ENCODE measurements at places on chromosomes 6 and 20. TPM values are rescaled to one million over a fixed set of nuclear protein-coding genes. Genes with fewer than 3 reads are reported as not detected.

The NMBR gene
- total RNA-seq: 0.23 TPM

The BPIFA1 gene
- not detected for total RNA-seq

The FAXC gene
- 8.8 TPM for total RNA-seq

DNA sequence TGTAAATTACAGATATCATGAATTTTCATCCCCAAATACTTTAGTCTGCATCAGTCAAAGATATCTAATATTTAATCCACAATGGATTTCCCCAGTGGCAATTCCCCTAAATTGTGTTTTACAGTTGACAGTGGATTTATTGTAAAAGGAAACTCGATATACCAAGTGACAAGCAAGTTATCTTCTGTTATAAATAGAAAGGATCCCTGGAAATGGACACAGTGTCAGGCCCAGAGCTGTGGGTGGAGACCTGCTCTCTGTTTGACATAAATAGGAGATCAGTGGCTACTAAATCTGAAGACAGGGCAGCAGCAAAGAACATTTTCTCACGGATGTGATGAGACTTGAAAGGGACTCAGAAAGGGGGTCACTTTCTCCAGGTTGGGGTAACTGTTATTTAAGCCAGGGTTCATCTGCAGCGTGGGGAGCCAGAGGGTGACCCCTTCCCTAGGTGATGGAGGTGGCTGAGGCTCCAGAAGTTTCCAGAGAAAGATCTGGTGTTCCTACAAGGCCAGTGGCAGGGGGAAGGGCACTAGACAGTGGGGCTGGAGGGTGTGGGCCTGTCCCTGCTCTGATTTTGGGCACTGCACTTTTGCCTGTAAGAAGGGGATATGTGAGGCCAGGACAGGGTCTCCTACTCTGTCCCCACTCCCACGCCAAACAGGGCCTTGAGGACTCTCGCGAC is 12.3 kb upstream of the FAM110A start:
- no peaks in the 10 kb centered on the region for H3K4me1 ChIP-seq
- no peaks in the 10 kb centered on the region for H3K27me3 ChIP-seq
- H3K36me3 ChIP-seq: no peaks in the 10 kb centered on the region
- H3K27ac ChIP-seq: no peak overlapping the region
- DNase-seq: no peak
- no peak overlapping the region for H3K4me3 ChIP-seq

DNA sequence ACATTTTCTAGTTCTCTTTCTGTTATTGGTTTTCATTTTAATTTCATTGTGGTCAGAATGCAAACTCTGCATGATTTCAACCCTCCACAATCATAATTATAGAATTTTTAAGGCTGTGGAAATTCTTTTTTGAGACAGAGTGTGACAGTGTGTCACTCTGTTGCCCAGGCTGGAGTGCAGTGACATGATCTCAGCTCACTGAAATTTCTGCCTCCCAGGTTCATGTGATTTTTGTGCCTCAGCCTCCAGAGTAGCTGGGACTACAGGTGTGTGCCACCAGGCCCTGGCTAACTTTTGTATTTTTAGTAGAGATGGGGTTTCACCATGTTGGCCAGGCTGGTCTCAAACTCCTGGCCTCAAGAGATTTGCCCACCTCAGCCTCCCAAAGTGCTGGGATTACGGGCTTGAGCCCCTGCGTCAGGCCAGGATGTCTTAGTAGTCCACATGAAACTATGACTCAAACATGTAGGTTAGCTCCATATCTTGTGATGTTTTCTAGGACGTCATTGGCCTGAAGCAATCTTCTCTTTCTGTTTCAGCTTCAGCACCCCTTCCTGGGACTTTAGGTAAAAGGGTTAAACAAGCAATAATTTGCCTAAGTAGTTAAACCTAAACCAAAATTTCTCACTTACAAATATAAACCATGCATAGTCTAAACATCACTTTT is 47.4 kb upstream of the SAMD3 start:
- no peak for DNase-seq
- no peak overlapping the region for H3K27ac ChIP-seq
- H3K36me3 ChIP-seq: no peaks in the 10 kb centered on the region
- no peaks in the 10 kb centered on the region for H3K4me1 ChIP-seq
- no peak overlapping the region for H3K4me3 ChIP-seq

- H3K36me3 ChIP-seq: peaks cover 13% of the 10 kb centered on the region
- H3K4me1 ChIP-seq: no peaks in the 10 kb centered on the region
- H3K4me3 ChIP-seq: peak overlapping the region; percentile 7
- peak; percentile 98 for DNase-seq
- H3K27me3 ChIP-seq: no peaks in the 10 kb centered on the region
- no peak overlapping the region for H3K27ac ChIP-seq
These were observed 30.9 kb upstream of the SLA2 start for GRCh38 chr20:36676701-36677421.

DNA sequence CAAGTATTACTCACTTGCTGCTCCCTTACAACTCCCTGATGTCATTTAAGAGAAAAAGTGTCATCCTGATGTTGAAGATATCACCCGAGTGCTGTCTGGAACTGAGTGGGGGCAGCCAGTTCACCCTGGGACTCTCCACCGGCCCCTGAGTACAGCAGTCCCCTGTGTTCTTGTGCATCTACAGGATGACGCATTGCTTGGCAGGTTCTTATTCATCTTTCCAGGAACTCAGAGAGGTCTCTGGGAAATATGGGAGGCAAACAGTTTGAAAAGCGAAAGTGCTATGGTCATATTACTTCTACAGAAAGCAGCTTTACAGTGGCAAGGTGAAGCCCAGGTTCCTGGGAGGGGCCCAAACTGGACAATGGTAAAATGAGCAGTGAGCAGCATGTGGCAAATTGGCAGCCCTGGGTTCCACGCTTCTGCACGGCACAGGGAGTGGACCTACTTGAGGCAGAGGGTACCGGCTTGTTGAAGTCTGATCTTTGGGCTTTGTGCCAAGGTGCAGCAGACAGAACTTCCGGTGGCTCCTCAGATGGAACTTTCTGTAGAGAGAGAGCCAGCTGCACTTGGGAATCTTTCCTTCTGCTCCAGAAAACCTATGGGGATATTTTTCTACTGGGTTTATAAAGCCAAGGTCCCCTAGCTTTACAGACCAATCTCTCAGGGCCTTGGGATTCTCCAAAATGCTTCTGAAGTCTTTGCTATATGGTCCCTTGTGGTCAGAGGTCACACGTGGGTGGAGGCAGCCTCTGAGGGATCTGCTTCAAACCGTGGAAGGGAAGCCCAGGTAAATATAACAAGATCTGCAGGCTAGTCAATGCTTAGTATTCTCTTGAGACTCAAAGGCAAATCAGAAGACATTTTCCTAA is 128.3 kb downstream of the MAP3K7 start:
- H3K36me3 ChIP-seq: no peaks in the 10 kb centered on the region
- H3K4me1 ChIP-seq: peaks cover 4% of the 10 kb centered on the region
- no peaks in the 10 kb centered on the region for H3K27me3 ChIP-seq
- no peak overlapping the region for H3K27ac ChIP-seq
- no peak for DNase-seq

- peaks cover 22% of the 10 kb centered on the region for H3K36me3 ChIP-seq
- H3K4me1 ChIP-seq: peaks cover 14% of the 10 kb centered on the region
- no peak within 1 kb of the TSS for H3K27ac ChIP-seq
- DNase-seq: no peak
- no peaks in the 10 kb centered on the region for H3K27me3 ChIP-seq
These were observed at the start of gene ADGRF4 for GRCh38 chr6:47698342-47698787. ADGRF4 (plus strand) TSS chr6:47698580; CDS start chr6:47707246, 8,666 bp downstream.

DNA sequence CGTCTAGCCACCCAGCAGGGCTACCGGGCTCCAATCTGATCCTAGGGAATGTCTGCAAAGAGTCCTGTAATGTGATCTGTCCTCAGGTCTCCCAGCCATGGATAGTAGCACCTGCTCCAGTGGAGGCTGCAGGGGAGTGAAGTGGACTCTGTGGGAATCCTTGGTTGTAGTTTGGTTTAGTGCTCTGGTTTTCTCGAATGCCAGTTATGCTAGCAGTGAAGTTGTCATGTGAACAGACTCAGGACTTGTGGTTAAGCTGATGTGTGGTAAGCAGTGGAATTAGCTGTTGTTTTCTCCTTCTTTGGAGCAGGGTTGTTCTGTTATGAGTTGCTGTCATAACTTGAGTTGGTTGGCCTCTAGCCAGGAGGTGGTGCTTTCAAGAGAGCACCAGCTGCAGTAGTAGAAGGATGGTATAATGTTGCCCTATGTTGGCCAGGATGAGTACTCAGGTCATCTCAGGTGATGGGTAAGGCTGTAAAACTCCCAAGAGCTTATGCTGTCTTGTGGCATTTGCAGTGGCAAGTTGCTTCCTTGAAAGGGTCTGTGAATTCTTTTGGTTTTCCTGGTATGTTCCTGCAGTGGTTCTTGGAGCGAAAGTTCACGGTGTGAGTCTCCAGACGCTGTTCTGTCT is 390.2 kb downstream of the UTRN start:
- H3K27ac ChIP-seq: no peak overlapping the region
- H3K36me3 ChIP-seq: peaks cover 15% of the 10 kb centered on the region
- H3K27me3 ChIP-seq: no peaks in the 10 kb centered on the region
- H3K4me1 ChIP-seq: no peaks in the 10 kb centered on the region

GRCh38 chr6:31038559-31038958 is 28.3 kb downstream of the MUC22 start:
- no peak for DNase-seq
- no peaks in the 10 kb centered on the region for H3K36me3 ChIP-seq
- H3K4me3 ChIP-seq: no peak overlapping the region

- H3K4me3 ChIP-seq: no peak overlapping the region
- DNase-seq: no peak
- no peak overlapping the region for H3K27ac ChIP-seq
- H3K4me1 ChIP-seq: no peaks in the 10 kb centered on the region
These were observed 217.2 kb downstream of the CDKAL1 start for GRCh38 chr6:20751293-20751935.

DNA sequence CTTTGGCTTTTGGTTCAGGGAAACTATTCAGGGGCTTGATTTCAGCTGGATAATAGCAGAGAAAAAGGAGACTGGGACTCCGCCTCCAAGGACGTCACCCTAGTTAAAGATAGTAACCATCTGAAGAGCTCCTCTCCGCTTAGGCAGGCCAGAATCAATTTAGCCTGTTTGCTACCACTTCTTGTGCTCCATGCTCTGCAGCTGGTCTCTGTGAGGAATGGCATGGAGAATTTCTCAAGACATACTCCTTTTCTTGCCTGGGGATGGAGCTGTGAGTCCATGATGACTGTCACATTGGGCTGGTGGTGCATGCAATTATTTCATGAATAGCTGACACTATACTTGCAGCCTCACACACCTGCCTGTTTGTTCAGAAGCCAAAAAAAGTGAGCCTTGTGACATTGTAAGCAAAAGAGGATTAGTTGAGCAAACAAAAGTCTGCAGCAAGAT is 61.4 kb downstream of the TXLNB start:
- no peaks in the 10 kb centered on the region for H3K36me3 ChIP-seq
- peak; percentile 61 for DNase-seq
- H3K27me3 ChIP-seq: no peaks in the 10 kb centered on the region
- no peaks in the 10 kb centered on the region for H3K4me1 ChIP-seq

DNA sequence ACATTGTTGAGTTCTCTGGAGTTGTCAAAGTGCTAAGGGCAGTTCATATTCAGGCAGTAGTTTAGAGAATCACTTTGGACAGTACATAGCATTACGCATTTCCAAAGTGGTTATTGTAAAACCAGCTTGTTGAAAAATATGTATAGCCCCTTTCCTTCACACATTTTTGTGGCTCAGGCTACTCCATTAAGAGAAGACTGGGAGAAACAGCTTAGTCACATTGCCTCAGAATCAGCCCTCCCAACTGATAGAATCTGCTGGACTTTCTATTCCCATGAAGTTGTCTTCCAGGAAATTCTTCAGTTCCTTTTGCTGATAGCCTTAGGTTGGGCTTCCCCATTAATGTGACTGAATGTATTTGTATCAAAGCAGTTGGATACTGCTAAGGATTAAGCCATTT is 39.5 kb upstream of the HDGFL1 start:
- H3K27ac ChIP-seq: no peak overlapping the region
- DNase-seq: no peak
- no peak overlapping the region for H3K4me3 ChIP-seq
- no peaks in the 10 kb centered on the region for H3K36me3 ChIP-seq
- H3K4me1 ChIP-seq: no peaks in the 10 kb centered on the region

DNA sequence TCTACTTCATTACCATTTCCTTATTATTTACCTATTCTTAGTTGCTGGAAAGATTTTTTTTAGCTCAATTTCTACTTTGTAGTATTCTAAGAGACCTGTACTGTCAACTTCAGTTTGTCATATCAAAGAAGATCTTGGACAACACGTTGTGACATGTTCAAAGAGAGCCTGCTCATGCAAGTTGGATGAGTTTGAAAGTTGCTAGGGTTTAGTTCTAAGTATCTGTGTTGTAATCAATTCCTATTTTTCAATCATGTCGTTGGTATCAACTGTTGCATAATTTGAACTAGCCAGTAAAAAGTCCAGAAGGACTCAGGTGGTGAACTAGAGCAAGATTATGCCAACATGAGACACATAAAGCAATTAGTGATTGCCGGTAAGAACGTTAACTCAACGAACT is 30.2 kb downstream of the PKIB start:
- no peaks in the 10 kb centered on the region for H3K36me3 ChIP-seq
- DNase-seq: no peak
- no peaks in the 10 kb centered on the region for H3K27me3 ChIP-seq
- H3K4me1 ChIP-seq: peaks cover 8% of the 10 kb centered on the region

- H3K27me3 ChIP-seq: no peaks in the 10 kb centered on the region
- H3K4me3 ChIP-seq: no peak overlapping the region
- no peaks in the 10 kb centered on the region for H3K36me3 ChIP-seq
- H3K27ac ChIP-seq: no peak overlapping the region
- no peak for DNase-seq
These were observed 64.8 kb downstream of the MBOAT1 start for GRCh38 chr6:20147469-20147868.

DNA sequence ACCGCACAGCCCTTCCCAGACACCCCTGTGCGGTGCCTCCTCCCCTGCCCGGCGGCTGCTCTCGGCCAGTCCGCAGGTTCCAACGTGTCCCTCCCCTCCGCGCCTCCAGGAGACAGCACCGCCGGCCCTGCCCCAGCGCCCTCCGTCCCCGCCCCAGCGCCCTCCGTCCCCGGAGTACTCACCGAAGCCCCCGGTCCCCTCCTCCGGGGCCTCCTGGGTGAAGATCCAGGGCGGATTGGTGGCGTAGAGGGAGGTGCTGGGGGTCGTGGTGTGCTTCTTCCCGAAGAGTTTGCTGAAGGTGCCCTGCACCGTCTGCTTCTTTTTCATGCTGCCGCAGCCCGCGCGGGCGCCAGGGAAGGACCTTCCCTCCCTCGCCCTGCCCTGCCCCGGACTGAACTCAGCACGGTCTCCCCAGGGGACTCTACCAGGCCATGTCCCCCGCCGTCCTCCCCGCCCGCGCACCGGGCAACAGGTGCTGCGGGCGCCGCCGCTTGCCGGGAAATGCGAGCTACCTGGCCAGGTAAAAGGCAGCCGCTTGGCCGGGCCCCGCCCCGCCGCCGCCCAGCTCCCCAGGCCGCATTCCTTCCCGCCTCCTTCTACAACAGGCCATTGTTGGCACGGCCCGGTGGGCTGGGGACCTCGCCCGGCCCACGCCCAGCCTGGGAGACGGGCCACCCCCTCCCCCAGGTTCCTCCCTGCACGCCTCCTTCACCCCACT is at the start of gene C6orf132:
C6orf132 (minus strand) TSS at position 503 of the 718 bp plus-strand sequence; CDS start at position 327, 176 bp downstream.
- H3K36me3 ChIP-seq: no peaks in the 10 kb centered on the region
- peak; percentile 92 for DNase-seq
- H3K4me1 ChIP-seq: peaks cover 19% of the 10 kb centered on the region
- H3K27ac ChIP-seq: no peak within 1 kb of the TSS
- H3K4me3 ChIP-seq: peak within 1 kb of the TSS; percentile 83

- H3K36me3 ChIP-seq: no peaks in the 10 kb centered on the region
- H3K27ac ChIP-seq: no peak overlapping the region
- no peak for DNase-seq
- H3K4me3 ChIP-seq: no peak overlapping the region
These were observed 45.9 kb downstream of the TFAP2B start for GRCh38 chr6:50864601-50865000.

GRCh38 chr20:44428174-44429016 is 47.3 kb upstream of the TTPAL start:
- no peaks in the 10 kb centered on the region for H3K4me1 ChIP-seq
- H3K27me3 ChIP-seq: no peaks in the 10 kb centered on the region
- peaks cover 47% of the 10 kb centered on the region for H3K36me3 ChIP-seq
- no peak for DNase-seq
